PC-3 (cell line): ENCODE measurements at places on chromosomes 6 and 20. TPM values are rescaled to one million over a fixed set of nuclear protein-coding genes. Genes with fewer than 3 reads are reported as not detected.
A peak's percentile ranks its signal among the peaks of the same experiment; 100 is the strongest.

- DNase-seq, result no peak
Observed at GRCh38 chr6:141097471-141097870, 1035.3 kb upstream of the GJE1 start.

GRCh38 chr6:53546281-53546680, 1.4 kb upstream of the GCLC start:
- DNase-seq, result peak; percentile 27

DNA sequence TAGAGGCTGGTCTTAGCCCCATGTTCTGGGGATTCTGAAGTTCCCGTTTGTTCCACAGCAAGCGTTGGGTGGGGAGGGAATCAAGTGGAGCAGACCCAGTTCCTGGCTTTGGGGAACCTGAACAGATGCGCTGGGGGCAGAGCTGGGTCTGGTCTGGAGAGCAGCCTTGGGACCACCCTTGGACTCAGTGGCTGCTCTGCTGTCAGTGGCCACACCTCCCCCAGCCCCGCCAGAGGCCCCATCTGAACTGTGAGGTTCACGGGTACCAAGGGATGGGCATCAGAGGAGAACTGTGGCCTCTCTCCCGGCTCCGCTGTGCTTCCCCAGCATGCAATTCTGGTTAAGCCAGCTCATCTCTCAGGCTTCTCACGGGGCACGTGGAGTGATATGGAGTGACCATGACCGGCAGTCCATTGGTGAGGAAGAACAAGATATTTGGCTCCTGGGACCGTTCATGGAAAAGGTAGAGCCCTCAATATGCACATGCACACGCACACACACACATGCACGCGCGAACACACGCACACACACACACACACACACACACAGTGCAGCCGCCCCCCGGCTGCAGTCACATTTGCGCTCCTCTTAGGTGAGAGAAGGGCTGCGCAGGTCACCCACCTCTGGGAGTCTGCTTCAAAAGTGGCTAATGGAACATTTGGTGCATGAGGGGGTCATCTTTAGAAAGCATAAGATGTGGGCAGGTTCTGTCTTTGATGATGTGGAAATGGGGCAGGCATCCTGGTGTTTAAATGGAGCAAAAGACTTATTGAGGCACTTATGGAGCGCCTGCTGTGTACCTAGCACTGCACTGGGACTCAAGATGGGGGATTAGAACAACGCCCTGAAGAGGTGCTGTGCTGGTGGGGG, 6.0 kb downstream of the DLGAP4 start:
- no peak for DNase-seq

GRCh38 chr6:43076464-43077332, 584 bp downstream of the PTK7 start:
- DNase-seq, result peak; percentile 53

GRCh38 chr6:137775227-137775626, 91.8 kb upstream of the TNFAIP3 start:
- no peak for DNase-seq

- no peak for DNase-seq
Observed at GRCh38 chr6:109034526-109034925, 60.1 kb downstream of the SESN1 start.

DNA sequence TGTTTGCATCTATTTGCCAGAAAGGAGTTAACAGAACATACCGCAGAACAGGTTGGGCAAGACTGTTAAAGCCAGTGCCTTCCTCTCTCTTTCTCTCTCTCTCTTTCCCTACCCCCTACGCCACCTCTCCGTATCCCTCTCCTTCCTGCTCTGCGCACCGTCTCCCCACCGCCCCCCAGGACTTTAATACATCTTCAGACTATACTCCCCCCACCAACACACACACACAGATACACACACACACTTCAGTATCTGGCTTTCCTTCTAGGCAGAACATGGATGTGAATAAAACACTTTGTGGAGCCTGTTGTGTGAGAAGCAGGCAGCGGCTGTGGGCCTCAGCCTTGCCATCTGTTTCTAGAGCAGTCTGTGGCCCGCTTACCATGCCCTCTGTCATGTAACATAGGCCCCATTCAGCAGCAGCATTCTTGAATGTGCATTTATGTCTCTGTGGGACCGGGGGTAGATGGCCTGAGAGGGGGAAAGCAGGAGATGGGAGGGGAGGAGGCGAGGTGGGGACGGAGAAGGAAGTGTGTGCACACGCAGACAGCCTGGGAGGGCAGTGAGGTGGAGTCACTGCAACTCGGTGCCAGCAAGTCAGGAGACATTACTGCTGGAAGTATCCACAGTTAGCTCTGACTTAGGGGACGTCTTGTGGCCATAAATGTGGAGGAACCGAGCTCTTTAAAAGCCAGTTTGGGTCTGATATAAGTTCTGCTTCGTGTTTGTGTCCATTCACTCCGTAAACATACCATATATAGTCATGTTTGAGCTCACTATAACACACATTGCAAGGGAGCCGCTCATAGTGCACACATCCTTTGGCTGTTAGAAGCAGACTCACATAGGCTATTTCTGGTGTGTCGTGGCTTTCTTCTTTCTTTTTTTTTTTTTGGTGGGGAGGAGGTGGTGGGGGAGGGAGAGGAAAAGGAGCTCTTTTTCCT, 38.4 kb downstream of the RREB1 start:
- peak; percentile 76 for DNase-seq

DNA sequence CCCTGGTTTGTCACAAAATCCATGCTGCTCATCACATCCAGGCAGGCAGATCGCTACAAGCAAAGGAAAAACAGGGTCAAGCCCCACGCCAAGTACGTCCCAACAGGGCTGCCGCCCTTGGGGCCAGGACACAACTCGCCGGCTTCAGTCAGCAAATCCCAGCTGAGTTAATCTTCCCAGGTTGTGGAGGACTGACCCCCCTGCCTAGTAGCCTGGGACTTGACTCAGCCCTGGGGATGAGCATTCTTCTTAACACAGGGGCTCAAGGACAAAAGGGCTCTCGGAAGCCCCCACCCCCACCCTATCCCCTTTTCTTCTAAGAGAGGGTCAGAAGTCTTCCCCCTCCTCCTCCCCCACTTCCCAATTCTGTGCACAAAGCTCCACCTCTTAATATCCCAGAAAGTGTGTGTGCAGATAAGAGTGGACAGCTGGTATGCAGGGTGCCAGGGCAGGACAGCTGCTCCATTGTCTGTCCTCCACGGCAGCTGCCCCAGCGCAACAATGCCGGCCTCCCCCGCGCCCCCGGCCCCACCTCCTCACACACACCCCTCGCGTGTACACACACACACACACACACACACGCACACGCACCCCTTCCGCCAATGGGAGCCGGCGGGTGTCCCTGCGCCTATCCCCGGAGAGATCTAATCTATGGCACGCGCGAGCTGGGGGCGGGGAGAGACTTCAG, 4.5 kb downstream of the DLL1 start:
- DNase-seq, result no peak

DNA sequence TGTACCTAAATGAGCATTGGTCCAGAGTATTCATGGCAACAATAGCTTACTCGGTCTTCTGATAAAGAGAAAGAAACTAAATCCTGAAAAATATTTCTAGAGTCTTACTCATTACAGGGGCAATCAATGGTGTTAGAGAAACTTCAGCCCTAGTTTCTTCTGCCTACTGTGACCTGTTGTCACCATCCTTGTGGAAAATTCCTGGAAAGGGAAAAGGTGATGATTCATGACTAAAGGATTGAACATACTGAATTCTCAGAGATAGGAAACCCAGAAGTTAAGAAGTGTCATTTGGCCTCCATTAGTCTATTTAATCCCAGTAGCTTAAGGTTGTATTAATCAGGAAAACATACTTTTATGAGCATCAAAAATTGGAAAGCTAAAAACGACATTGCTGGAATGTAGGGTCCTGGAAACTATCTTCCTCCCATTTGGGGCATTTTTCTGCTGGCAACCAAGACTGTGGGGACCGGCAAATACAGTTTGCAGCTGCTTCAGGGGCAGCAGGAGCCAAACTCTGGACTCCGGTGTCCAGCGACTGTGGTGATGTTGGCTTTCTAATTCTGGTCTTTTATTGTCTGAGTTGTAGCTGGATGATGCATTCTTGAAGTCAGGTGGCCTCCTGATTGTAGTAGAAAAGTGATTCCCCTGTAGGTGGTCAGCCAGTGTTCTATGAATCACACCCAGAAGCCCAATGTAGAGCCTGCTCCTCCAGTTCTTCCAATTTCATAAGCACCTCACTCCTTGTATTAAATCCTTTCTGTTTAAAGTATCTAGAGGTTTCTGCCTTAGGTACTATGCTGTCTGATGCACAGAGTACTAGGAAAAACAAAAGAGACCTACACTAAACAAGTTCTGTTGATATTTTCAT, 67.6 kb downstream of the LCA5 start:
- DNase-seq, result peak; percentile 19

DNA sequence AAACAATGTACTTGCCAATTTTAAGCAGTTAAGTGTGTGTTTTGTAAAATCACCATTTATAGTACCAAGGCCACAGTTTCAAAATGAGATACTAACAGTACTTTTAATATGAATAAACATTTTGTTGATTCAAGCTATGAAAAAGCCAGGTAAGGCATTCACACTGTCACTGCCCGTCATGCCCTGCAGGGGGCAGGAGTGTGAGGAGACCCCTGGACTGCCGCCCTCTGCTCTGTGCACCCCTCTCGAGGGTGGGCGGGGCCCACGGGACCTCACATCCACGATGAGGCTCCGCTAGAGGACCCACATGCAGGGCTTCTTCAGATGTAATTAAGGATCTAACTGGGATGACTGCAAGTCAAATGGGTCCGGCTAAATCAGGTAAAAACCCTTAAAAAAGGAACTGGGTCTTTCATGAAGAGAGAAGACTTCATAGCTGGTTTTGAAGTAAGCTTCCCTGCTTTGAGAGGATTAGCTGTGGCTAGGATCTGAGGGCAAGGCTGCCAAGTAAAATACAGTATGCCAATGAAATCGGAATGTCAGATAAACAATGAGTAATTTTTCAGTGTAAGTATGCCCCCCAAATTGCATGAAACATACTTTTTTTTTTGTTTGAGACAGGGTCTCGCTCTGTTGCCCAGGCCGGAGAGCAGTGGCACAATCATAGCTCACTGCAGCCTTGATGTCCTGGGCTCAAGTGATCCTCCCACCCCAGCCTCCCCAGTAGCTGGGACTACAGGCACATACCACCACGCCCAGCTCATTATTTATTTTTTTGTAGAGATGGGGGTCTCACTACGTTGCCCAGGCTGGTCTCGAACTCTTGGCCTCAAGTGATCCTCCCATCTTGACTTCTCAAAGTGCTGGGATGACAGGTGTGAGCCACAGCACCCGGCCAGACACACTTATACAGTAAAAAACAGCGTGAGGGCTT, 18.7 kb downstream of the DIDO1 start:
- DNase-seq, result no peak

- no peak for DNase-seq
Observed at GRCh38 chr6:34663831-34664255, 32.7 kb downstream of the ILRUN start.

GRCh38 chr6:160190973-160191372, 67.6 kb downstream of the SLC22A2 start:
- DNase-seq, result no peak

GRCh38 chr6:37115236-37115895, 54.6 kb upstream of the PIM1 start:
- no peak for DNase-seq

- no peak for DNase-seq
Observed at GRCh38 chr6:33576668-33577067, 3.4 kb downstream of the BAK1 start.

GRCh38 chr6:132443206-132443605, 41.9 kb upstream of the MOXD1 start:
- no peak for DNase-seq

GRCh38 chr6:21885532-21886114, 292.1 kb downstream of the SOX4 start:
- DNase-seq, result peak; percentile 20

- no peak for DNase-seq
Observed at GRCh38 chr6:90131614-90132423, 164.8 kb downstream of the BACH2 start.

- no peak for DNase-seq
Observed at GRCh38 chr20:64247307-64247618, 8.3 kb upstream of the PCMTD2 start.

The FOXC1 gene
- total RNA-seq, result 7.3 and 12.0 TPM in 2 replicates

The ZNF831 gene
- not detected in 2 replicates for total RNA-seq

The SLC35F1 gene
- not detected in 2 replicates for total RNA-seq

The GPX5 gene
- not detected in 2 replicates for total RNA-seq

The RSPH9 gene
- total RNA-seq, result not detected in 2 replicates

The SNAP25 gene
- total RNA-seq, result not detected in 2 replicates
